NCI-H446 (cell line): ENCODE measurements at places on chromosomes 3 and 15.

GRCh38 chr3:38579141-38579540 is 70.3 kb downstream of the SCN5A start:
- no peak for DNase-seq

DNA sequence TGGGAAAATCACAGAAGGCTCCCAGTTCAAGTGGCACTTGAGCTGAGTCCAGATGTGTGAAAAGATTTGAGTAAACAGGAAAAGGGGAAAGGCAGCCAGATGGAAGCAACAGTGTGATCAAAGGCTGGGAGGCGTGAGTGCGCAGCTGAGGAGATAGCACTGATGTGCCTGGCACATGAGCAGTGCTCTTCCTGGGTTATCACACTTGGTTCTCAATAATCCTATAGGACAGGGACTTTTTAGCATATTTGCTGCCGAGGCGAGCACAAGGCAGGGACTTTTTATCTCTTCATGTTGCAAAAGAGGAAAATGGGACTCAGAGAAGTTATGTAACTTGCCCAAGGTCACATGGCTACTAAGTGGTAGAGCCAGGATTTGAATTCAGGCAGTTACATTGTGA is 39.6 kb downstream of the CORO2B start:
- DNase-seq, result peak; percentile 30

- DNase-seq, result no peak
These were observed 19.6 kb upstream of the C15orf61 start for GRCh38 chr15:67501177-67501835.

- DNase-seq, result peak; percentile 75
These were observed 19.1 kb upstream of the TM4SF18 start for GRCh38 chr3:149352556-149352955.

GRCh38 chr3:129313665-129314385 is 35.2 kb downstream of the HMCES start:
- peak; percentile 50 for DNase-seq

DNA sequence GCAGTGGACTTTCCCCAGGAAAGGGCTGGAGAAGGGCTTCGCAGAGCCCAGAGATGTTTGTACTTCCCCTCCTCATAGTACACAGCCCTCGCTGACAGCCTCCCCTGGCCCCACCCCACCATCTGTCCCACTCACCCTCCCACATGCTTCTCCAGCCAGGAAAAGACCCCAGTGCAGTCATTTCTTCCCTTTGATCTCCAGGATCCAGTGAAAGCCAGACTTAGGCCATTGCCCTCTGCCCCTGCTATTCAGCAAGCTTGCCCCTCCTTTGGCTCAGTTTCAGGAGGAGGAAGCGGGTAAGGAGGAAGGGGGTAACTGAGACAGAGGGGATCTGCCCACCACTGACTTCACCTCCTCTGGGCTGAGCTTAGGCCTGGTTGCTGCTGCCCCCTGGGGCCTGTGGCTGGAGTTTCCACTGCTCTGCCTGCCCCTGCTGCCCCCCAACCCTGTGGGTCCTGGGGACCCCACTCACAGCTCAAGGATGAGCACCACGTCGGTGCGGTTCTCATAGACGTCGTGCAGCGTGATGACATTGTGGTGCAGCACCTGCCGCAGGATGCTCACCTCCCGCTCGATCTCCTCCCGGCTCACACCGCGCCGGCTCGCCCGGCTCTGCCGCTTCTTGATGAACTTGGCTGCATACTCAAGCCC is 63.1 kb downstream of the DAPK2 start:
- DNase-seq, result peak; percentile 21

DNA sequence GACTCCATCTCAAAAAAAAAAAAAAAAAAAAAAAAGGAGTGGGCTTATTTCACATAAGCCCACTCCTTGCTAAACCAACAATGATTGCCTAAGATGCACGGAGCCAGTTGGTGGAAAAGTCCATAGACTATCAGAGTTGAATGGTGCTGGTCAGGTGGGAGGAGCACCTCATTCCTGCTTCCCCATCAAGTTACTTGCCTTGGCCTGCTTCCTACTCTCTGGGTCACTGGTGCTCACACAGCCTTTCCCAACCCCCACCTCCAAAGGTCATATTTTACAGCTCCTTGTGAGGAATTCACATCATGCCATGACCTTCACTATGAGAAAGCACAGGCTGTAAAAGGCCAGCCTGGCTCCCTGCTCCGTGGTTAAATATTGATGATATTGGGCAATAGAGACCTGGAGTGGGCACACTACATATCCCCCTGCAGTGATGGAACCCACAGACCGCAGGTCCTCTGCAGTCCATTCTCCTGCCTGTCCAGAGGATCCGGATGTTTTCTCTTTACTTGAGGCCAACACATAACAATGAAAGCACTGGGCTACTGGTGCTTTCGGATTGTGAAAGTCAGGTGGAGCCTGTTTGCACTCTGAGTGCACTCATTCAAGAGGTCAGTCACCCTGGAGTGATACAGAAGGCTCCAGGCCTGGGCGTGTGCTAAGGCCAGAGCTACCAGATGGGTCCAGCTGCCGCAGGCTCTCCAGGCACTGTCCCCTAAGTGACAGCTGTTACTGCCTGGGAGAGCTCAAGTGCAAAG is at the start of gene SLC51B:
Gene SLC51B (plus strand): TSS at position 664 of the 758 bp plus-strand sequence. CDS start 4,618 bp downstream, outside the sequence.
- no peak for DNase-seq

DNA sequence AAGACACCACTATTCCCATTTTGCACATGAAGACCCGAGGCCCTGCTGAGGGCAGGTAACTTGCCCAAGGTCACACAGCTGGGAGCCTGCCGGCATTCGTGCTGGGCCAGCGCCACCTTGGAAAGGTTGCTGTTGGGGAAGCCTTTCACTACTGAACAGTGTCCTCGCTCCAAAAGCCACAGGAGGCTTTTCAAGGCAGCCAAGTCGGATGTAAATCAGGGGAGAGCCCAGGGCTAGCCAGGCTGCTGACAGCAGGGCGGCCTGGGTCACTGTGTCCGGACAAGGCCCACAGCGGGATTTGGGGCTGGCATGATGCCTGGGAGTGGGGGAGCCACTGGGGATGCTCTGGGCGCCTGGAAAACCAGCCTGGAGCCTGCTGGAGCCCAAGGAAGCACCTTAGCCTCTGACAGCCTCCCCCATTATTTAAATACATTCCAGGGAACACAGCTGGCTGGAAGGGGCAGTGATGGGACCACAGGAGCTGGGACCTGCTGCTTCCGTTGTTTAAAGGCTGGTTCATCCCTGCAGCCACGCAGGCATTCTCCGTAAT is 10.5 kb downstream of the SLC6A6 start:
- no peak for DNase-seq

DNA sequence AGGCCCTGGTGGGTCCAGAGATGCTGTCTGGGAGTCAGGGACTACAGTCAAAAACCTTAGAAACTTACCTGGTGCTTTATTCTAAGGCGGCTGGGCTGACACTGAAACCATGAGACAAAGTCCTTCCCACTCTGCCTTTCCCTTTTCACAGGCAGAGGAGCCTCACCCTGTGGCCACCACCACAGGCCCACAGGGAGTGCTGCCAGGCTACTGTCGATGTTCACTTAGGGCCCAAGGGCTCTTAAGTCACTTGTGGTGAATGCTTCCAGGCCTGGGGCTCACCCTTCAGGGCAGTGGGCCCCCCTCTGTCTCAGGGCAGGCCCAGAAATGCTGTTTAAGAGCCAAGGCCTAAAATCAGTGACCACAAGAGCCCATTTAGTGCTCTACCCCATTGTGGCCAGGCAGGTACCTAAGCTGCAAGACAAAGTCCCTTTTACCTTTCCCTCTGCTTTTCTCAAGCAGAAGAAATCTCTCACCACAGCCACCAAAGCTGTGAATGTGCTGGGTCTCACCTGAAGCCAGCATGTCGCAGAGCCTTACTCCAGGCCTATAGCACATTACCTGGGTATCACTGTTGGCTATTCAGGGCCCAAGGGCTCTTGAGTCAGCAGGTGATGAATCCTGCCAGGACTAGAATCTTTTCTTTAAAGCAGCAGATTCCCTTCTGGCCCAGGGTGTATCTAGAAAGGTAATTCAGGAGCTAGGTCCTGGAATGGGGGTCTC is 39.5 kb upstream of the GOLGA6B start:
- DNase-seq, result no peak

DNA sequence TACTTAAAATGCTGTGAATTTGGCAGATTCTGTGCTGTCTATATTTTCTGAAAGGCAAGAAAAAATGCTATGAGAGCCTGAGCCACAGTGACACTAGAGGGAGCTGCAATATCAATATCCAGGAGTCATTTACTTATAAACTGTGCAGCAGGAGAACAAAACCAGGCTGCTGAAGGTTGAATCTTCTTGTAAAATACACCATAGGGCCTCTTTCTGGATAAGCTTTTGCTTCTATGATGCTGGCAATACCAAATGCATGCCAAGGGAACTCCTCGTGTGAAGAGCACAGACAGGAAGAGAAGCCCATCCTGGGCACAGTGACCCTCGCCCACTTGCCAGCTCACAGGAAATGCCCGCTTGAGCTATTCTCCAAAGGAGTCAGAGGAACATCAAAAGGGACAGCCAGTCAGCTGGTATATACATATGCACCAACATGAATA is 48.0 kb upstream of the TSPAN3 start:
- DNase-seq, result peak; percentile 37

DNA sequence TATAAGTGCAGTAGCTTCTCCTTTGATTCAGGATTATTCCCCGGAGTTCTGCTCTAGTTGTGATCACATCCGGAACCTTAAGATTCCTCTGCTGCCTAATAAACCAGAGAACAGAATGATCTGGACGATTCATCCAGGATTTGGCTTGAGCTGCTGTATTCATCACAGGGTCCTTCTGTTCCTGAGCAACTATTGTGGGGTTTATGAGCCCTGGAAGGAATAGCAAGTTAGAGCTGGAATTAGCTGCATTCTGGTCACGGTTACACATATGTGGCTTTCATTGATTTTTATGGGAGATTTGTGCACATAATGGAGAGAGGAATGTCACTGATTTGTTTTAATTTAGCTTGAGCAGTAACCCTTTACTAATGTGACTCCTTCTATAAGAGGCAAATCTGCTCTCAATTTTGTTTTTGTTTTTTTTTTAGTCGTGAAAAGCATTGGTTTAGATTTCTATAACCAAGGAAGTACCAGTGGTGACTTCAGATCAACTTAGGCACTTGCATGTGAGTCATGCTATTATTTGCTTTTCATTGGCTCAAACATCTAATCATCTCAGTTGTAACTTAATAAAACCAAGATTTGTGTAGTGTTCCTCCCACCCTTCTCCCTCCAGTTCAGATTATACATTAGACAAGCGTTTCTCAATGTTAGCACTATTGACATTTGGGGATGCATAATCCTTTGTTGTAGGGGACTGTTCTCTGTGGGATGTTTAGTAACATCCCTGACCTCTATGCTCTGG is 148.5 kb downstream of the OTOL1 start:
- DNase-seq, result no peak

DNA sequence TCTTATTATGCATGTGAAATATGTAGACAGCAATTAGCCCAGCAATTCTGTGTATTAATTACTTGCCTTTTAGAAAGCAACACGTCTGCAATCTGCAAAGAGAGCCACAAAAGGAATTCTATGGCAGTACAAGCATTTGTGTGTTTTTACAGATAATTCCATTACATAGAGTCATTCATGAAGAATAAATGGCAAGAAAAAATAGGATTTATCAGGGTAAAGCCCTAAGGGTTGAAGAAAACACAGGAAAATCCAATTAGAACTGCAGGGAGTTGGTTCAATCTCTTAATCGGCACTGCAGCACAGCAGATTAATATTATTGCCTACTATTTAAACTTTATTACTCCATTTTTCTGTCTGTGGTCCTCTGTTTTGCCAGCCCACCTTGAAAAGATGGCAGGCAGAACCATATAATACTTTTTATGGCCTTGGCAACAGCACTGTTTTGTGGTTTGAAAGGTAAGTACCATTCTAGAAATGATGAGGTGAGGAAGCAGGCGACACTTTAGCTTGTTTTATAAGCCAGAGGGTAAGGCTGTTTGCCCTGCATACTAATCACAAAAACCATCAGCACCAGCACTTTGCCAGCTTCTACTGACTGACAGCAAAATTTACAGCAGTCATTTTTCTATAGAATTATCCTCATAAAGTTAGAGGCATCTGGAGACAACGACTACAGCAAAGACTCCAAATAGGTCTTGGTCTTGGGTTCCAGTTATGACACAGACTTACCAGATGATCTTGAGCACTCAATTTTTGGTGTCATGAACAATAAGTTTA is 638.2 kb upstream of the NAALADL2 start:
- no peak for DNase-seq

DNA sequence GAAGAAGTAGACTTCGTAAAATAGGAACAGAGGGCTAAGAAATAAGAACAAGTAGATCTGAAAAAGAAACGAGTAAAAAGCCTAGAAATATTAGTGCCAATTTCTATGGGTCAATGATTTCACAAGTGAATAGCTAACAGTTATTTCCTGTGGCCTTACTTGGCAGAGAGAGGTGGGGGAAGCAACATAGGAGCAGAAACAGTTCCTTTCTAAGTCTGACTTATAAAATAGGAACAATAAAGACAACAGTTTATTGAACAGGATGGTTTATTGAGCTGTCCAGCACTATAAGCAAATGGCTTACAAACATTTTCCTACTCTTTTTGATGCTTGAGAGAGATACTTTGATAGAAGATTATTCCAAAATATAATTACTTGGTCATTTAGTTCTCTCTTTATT is 37.9 kb downstream of the AGTR1 start:
- DNase-seq, result no peak

GRCh38 chr3:63274359-63274758 is 3.7 kb upstream of the SYNPR start:
- no peak for DNase-seq

GRCh38 chr3:185387646-185388045 is 24.7 kb downstream of the MAP3K13 start:
- DNase-seq, result no peak

GRCh38 chr3:171328419-171329082 is 131.7 kb downstream of the TNIK start:
- peak; percentile 64 for DNase-seq

DNA sequence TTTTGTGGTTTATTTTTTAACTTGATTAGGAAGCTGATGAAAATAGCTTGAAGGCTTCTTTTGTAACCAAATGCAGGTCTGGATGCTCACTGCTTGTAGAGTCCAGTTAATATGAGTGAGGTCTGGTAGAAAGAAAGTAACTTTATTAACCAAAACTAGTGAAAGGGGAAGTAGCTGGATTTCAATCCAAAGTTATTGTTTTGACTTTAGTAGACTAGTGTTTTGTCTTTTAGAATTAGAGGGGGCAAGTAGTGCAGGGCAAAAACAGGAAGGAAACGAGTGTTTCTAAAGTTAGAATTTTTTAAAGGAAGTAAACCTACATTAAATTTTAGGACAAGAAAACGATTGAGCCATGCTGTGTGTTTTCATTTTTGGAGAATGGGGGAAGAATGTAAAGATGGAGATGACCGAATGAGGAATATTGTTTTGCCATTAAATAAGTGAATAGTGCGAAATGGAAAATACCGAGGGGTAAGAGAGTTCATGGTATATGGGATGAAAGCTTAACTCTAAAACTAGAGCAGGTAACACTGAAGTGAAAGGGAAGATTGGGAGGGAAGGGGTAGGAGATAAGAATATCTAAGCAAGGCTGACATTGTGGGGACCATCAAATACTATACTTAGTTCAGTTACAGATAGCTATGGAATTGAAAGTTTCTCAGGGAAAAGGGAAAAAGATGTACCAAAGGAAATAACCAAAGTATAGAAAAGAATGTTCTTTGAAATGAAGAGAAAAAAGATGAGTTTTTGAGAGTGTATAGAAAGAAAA is 40.0 kb downstream of the USP3 start:
- no peak for DNase-seq
